IgD-negative memory B cell (primary cell): ENCODE measurements at places on chromosomes 1 and 21. TPM values are rescaled to one million over a fixed set of nuclear protein-coding genes. Genes with fewer than 3 reads are reported as not detected.

Gene PGBD5
- not detected for polyA plus RNA-seq

Gene OR2T35
- not detected for polyA plus RNA-seq

Gene AGRN
- 0.05 TPM for polyA plus RNA-seq

Gene MCOLN2
- 12.4 TPM for polyA plus RNA-seq

Gene PHTF1
- polyA plus RNA-seq: 16.7 TPM

Gene OLFML2B
- polyA plus RNA-seq: not detected

Gene LRRC8B
- polyA plus RNA-seq: 12.6 TPM

Gene CD160
- polyA plus RNA-seq: 1.8 TPM

Gene CBR3
- polyA plus RNA-seq: 23.7 TPM

Gene MPZ
- polyA plus RNA-seq: not detected

Gene CELA3A
- not detected for polyA plus RNA-seq

Gene GATAD2B
- 4.6 TPM for polyA plus RNA-seq

Gene HSPB7
- not detected for polyA plus RNA-seq

Gene ARHGEF19
- polyA plus RNA-seq: 10.5 TPM

Gene S100A6
- polyA plus RNA-seq: 397 TPM

Gene TFF2
- polyA plus RNA-seq: not detected

Gene RNU1-3
- polyA plus RNA-seq: not detected

Gene FMN2
- not detected for polyA plus RNA-seq

Gene SERPINC1
- not detected for polyA plus RNA-seq

Gene OLIG1
- polyA plus RNA-seq: not detected

Gene C1orf94
- not detected for polyA plus RNA-seq

Gene CACNA1S
- polyA plus RNA-seq: not detected

Gene CTTNBP2NL
- 0.76 TPM for polyA plus RNA-seq

Gene CLCA4
- 0.16 TPM for polyA plus RNA-seq

Gene CACNA1E
- 0.16 TPM for polyA plus RNA-seq
